ENCODE measurements at places on chromosomes 12 and 14.

GRCh38 chr14:71086567-71086966 is 179.3 kb downstream of the PCNX1 start:
- DNase-seq: no peak

GRCh38 chr14:60175255-60175902 is 10.2 kb upstream of the DHRS7 start:
- DNase-seq: no peak

DNA sequence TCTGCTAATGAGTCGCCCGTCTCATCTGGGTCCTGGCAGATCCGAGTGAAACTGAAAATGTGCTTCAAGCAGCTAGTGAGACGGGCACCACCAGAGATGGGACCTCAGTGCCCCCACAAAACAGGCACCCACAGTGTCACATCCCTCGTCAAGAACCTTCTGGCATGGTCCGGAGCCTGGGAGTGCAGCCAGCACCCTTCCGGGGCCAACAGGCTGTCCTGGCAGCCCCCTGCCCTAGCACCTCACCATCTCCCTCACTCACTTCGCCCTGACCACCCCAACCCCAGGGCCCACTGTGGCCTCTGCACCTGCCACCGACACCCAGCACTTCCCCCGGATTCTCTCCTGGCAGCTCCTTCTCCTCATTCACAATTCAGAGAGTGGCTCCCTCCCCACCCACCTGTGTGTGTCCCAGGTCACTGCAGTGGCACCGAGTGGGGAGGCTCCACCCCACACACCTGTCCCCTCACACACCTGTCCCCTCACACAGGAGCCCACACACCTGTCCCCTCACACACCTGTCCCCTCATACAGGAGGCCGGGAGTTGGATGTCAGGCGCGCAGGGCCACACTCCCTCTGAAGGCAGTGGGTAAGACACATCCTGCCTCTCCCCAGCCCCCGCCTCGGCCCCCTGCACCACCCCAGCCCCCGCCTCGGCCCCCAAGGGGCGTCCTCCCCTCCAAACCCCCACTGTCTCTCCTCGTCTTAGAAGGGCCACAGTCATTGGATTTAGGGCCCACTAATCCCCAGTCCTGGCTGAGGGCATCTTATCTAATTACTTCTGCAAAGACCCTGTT is 7.9 kb downstream of the GALNT9 start:
- DNase-seq: no peak

DNA sequence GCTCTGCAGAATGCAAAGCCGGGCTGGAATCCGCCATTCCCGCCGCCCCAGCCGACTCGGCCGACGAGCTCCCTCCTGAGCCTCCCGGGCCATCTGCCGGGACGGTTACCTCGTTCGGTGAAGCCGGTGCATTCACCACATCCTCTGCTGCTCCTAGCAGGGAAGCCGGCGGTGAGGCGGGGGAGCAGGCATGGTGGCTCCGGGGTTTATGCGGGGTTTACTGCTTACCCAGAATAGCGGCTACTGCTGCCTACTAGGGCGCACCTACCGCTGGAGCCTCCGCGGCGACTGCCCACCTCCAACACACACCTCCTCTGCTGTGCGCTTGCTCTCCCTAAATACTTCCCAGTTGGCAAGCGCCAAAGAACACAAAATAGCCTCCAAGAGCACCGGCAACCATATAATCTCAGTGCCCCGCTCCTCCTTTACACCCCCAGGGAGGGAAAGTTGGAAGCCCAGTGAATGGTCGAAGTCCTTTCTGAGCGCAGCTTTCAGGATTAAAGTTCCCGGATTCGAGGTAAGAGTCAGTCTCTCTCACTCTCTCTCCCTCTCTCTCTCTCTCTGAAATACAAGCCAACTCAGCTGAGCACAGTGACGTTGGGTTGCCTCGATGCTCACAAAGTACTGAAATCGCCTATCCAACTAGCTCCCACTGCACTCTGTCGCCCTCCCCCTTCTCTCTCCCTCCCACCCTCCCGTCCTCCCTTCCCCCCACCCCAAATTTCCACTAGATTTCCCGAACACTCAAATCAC is at the start of gene TBX5:
TSS of gene TBX5 (minus strand) at position 626 of the 753 bp plus-strand sequence. CDS start 2,246 bp downstream, outside the sequence.
- no peak for DNase-seq

GRCh38 chr14:60093606-60094005 is 1.9 kb downstream of the PCNX4 start:
- DNase-seq: no peak

GRCh38 chr14:74419086-74419485 is 6.9 kb downstream of the SYNDIG1L start:
- no peak for DNase-seq

DNA sequence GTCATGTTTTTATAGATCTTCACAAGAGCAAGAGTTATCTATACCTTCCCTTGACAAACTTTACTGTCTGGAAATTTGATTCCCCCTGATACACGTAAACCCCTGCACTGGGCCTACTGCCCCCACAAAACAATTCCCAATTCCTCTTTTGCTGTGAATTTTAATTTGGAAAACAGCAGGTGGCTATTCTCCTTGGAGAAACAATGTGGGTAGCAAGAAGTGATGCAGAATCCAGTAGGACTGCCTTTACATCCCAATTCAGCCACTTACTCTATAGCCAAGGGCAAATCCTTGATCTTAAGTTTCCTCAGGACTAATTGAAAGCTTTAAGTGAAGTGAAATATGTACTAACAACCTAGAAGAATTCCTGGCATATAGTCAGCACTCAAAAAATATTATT is 129.3 kb downstream of the ACSS3 start:
- no peak for DNase-seq

- no peak for DNase-seq
Observed at GRCh38 chr12:81245907-81246570, 168.2 kb downstream of the ACSS3 start.

DNA sequence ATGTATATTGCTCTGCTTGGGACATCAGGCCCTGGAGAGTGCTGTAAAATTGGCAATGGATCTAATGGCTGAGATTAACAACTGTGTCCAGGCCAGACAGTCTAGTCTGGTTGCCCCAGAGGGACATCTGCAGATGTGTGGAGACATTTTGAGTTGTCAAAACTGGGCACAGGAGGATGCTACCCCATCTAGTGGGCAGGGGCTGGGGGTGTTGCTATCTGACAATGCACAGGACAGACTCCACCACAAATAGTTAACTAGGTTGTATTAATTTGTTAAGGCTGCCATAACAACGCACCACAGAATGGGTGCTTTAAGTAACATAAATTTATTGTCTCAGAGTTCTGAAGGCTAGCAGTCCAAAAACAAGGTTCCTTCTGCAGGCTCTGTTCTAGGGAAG is 302.5 kb upstream of the AMIGO2 start:
- DNase-seq: no peak

DNA sequence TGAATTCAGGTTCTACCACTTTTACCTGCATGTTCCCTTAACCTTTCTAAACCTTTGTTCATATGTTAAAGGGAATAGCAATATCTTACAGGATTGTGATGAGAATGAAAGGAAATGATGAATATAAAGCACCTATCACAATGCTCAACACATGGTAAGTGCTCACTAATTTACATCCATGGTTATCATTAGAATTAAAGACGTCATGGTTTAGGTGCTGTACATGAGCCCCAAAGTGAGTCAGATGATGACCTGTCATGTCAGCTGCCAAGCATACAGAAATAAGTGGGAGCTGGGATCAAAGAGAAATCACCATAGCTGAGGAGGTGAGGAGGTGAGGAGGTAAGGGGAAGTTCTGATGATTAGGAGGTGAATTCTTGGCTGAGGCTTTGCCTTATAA is 135.9 kb upstream of the ATP2B1 start:
- no peak for DNase-seq

GRCh38 chr12:106113446-106113823 is 25.3 kb downstream of the NUAK1 start:
- DNase-seq: no peak

- no peak for DNase-seq
Observed at GRCh38 chr14:29724991-29725390, 202.7 kb downstream of the PRKD1 start.

DNA sequence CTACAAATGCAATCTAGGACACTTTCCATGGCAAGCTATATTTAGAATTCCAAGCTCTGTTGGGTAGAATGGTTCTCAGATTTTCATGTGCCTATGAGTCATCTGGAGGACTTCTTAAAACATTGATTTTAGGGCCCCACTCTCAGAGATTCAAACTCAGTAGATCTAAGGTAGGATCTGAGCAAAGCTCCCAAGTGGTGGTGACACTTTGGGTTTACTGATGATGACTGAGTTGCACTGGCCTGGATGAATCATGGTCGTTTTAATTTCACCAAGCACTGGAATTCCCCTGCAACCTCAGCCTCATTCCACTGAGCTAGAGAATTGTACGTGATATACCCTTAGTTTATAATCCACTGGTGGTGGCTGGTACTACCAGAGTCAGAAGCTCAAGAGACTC is 86.5 kb downstream of the PPM1H start:
- no peak for DNase-seq

DNA sequence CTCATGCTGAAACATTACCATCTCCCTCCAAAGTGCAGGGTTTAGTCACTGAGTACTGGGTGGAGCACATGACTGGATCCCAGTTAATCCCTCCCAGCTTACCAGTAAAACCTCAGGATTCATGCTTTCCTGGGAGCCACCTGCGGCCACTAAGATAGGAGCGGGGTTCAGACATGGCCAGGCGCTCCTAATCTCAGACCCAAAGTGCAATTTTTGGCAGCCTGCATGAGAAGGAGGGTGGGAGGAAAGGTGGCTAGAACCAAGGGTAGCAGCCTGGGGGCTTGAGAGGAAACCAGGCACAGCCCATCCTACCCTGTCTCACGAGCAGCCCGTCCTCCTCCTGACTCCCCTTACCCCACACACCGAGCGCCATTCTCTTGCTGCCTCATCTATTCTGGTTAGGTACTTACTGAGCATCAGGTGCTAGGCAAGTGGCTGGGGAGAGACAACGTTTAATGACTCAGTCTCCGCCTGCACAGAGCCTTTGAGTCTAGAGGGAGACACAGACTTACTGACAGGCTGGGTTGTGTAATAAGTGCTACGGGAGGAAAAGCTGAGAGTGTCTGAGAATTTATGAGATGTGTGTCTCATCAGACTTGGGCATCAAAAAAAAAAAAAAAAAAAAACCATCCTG is 9.9 kb downstream of the GPRC5A start:
- no peak for DNase-seq

DNA sequence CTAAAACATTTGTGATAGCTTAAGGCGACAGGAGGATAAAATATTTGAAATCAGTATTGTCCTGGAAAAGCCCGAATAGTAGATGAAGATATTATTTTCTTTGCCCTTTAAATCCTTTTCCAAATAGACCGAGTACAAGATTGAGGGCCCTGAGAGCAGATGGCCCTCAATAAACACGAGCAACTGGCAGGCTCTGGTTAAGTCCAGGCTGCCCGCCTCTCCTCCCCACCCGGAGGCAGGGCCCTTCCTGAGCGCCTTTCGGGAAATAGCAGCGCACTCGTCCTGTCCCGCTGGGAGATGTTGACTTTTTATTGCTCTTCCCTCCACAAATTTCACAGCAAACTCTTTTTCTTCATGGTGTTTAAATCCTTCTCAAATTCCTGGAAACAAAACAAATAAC is 50.8 kb upstream of the MAX start:
- DNase-seq: no peak

DNA sequence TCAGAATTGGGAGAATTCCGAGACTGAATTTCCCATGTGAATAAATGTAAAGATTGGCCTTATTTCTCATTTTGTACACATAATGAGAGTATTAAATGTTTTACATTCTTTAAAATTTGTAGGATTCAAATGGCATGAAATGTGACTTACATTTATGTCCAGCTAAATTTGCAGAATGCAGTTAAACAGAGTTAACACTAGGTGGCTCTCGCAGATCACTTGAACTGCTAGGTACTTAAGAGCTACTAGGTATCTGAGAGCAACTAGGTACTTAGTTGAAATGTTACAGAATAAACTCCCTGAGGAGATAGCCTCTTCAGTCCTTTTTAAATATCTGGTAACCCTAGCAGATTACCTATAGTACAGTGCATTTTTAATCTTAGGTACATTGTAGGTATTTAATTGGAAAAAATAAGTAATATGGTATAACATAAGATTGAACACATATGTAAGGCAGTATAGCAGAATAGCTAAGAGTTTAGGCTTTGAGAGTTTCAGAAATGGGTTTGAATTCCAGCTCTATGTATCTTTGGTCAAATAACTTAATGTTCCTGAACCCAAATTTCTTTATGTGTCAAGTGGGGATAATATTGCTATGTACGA is 73.8 kb downstream of the KIAA0586 start:
- peak; percentile 73 for DNase-seq

- no peak for DNase-seq
Observed at GRCh38 chr14:98368221-98368620, 903.8 kb downstream of the BCL11B start.

- no peak for DNase-seq
Observed at GRCh38 chr12:5856692-5857091, 88.4 kb downstream of the ANO2 start.

DNA sequence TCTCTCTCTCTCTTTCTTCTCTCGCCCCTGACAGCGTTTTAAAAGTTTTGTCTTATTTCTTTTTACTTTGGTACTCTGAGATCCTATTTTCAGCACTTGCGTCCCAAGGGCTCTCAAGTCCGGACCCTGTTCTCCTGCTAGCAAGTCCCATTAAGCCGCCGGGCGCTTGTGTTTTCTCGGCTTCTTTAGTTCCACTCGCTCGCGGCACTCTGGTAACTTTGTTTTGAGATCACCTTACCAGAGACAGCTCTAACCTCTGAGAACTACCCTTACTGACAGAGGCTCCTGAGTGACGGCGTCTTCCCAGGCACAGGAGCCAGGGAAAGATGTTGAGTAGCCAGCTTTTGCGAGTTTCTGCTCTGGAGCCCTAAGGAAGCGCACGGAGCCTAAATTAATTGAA is 2.7 kb upstream of the MYF5 start:
- no peak for DNase-seq

GRCh38 chr14:104149617-104150135 is 11.3 kb downstream of the KIF26A start:
- no peak for DNase-seq

DNA sequence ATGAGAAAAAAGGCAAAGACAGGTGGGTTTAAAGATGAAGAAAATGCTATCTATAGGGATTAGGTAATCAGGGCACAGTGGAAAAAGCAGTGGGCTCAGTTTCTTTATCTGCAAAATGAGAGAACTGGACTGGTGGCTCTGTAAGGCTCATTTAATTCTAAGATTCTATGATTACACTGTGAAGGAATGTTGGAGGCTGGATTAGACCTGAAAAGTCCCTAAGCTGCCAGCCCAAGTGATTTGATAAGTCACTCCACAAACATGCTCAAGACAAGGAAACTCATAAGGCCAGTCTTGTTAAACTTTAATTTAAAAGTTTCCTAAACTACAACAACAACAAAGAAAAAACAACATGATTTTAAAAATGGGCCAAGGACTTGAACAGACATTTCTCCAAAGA is 75.1 kb downstream of the DCAF5 start:
- no peak for DNase-seq

GRCh38 chr12:33061844-33062243 is 165.3 kb upstream of the PKP2 start:
- no peak for DNase-seq
